H7 (cell line): ENCODE measurements at places on chromosomes 2 and 18.

DNA sequence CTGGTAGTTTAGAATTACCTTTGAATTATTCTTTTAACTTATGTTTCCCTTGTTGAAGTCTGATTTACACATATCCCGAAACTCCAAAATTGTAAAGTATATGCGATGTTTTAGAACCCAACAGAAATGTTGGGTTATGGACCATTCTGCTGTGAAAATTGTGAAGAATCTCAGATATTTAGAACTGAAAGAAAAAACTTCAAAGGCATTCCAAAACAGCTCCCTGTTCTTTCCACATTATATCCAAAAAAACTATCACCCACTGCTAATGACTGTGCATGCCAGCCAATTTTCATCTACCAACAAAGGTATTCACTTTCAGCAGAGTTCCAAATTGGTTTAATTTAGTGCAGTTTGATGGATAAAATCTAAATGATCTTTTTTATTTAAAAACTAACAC lies 21.5 kb upstream of the PDE1A start:
- DNase-seq, result no peak

- DNase-seq, result no peak
Observed at GRCh38 chr2:62604336-62604735, 98.3 kb upstream of the TMEM17 start.

DNA sequence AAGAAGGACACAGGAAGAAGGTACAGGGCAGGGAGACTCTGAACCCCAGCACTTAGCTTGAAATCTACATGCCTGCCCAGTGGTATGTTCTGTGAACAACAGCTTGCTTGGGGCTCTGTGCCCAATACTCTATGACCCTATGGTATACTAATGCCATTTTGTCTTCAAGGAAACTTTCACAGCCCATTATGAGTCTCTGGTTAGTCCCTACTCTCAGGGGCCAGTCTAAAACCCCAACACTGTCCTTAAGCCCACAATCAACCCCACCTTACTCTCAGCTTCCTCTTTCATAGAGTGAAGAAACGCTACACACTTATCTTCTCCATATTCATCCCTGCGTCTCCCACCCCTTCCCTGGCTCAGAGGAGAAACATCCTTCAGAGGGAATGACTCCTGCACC lies 16.0 kb downstream of the NEB start:
- no peak for DNase-seq

DNA sequence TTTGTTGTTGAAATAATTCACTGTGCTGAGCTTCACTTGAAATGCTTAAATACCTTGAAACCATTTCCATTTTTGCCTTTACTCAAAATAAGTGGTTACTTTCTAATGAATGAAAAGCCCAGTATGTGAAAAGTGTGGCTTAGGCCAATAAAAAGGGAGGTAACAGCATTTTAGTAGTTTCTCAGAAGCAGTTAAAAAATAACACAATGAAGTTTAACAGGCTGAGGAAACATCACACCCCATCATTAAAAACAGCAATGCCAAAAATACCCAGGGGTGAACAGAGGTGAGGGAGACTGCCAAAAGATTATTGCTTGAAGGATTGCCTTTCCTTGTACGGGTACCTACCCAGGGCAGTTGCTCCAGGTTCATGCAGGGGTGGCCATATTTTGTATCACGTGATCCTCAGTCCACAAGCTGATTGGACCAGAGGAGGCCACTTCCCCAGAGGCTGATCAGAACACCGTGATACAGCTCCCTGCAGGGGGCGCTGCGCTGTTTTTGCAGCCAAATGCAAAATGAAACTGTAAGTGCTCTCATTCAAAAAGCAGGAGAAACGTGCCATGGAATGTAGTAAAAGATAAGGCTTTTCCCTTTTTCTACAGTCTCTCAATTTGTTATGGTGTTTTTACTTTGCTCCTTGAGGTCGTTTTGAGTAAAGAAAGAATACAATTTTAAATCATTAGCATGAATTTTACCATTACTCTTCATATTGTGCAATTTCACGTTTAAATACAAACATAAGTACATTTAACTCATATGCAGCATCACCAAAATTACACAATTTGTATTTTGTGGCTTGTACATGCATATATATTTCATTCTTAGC lies 70.2 kb upstream of the SH3BP4 start:
- DNase-seq, result peak; percentile 88

GRCh38 chr18:76844742-76845477 lies 22.6 kb downstream of the ZNF236 start:
- DNase-seq, result no peak
